Testis (tissue), 5 donors: ENCODE measurements at places on chromosomes 2 and 18. TPM values are rescaled to one million over a fixed set of nuclear protein-coding genes. Genes with fewer than 3 reads are reported as not detected.

Gene ABCG8
- 0.43 TPM for total RNA-seq

Gene KCNF1
- total RNA-seq = 0.63 TPM

Gene BUB1
- 72.9 TPM for total RNA-seq

Gene TNS1
- 227 TPM for total RNA-seq

Gene TCF23
- 6.7 TPM for total RNA-seq

Gene CRYGC
- total RNA-seq = not detected

Gene ALKAL2
- total RNA-seq = 29.6 TPM

Gene FAHD2A
- 48.9 TPM for total RNA-seq

Gene LRP1B
- 1.9 TPM for total RNA-seq

Gene CYBRD1
- total RNA-seq = 53.5 TPM

Gene MRPS5
- total RNA-seq = 63.1 TPM

Gene KCNJ3
- 1.7 TPM for total RNA-seq

Gene DAW1
- 25.2 TPM for total RNA-seq

Gene SERPINB2
- total RNA-seq = not detected

Gene PKDCC
- total RNA-seq = 86.0 TPM

Gene ELP2
- total RNA-seq = 94.8 TPM

Gene RPRM
- total RNA-seq = 2.4 TPM

Gene LRRC30
- total RNA-seq = not detected

Gene FHL2
- 154 TPM for total RNA-seq

Gene MARCHF4
- 0.16 TPM for total RNA-seq

Gene ZNF892
- total RNA-seq = 12.3 TPM

Gene LCT
- 0.47 TPM for total RNA-seq

Gene FAM237A
- total RNA-seq = not detected

Gene NPHP1
- 19.7 TPM for total RNA-seq

Gene FRZB
- 25.9 TPM for total RNA-seq

Gene DSC3
- 0.19 TPM for total RNA-seq

Gene TMEM182
- 3.6 TPM for total RNA-seq

Gene KANSL1L
- total RNA-seq = 80.4 TPM

Gene SERPINB13
- not detected for total RNA-seq

Gene GTF2A1L
- 36.1 TPM for total RNA-seq

Gene SERPINB10
- total RNA-seq = not detected

Gene BCL11A
- total RNA-seq = 4.1 TPM

Gene TANC1
- total RNA-seq = 19.3 TPM

Gene SCN9A
- total RNA-seq = 117 TPM

Gene DSG4
- 0.08 TPM for total RNA-seq

Gene C18orf32
- total RNA-seq = 51.0 TPM

Gene LAMA1
- 146 TPM for total RNA-seq

Gene MAPK4
- total RNA-seq = 13.3 TPM

Gene MAL
- 0.79 TPM for total RNA-seq

Gene RAD51AP2
- total RNA-seq = 22.7 TPM

Gene GKN2
- total RNA-seq = not detected

Gene TOGARAM2
- total RNA-seq = 3.5 TPM

Gene SPP2
- total RNA-seq = not detected

Gene AMER3
- total RNA-seq = 3.5 TPM

Gene IL18R1
- 2.9 TPM for total RNA-seq

Gene SULT1C4
- total RNA-seq = 0.63 TPM

Gene YPEL5
- 181 TPM for total RNA-seq

Gene LIPG
- total RNA-seq = 48.0 TPM

Gene PROKR1
- total RNA-seq = 0.24 TPM

Gene GAL3ST2
- 2.8 TPM for total RNA-seq

Gene UGT1A6
- not detected for total RNA-seq

Gene MARCO
- total RNA-seq = 0.74 TPM

Gene GPAT2
- total RNA-seq = 23.5 TPM

Gene KCNK3
- total RNA-seq = 2.5 TPM

Gene ADGRF3
- 1.0 TPM for total RNA-seq

Gene DSC2
- total RNA-seq = 1.2 TPM

Gene VIT
- 9.4 TPM for total RNA-seq

Gene WDR12
- 17.2 TPM for total RNA-seq

Gene KHK
- 5.3 TPM for total RNA-seq

Gene PTPRN
- total RNA-seq = 6.0 TPM
